Activated T-helper 9 cell treated with anti-CD3 and anti-CD28 coated beads, Interleukin-2, amount 50 U/mL, for 16 hours (primary cell): ENCODE measurements at places on chromosomes 6 and 20.

DNA sequence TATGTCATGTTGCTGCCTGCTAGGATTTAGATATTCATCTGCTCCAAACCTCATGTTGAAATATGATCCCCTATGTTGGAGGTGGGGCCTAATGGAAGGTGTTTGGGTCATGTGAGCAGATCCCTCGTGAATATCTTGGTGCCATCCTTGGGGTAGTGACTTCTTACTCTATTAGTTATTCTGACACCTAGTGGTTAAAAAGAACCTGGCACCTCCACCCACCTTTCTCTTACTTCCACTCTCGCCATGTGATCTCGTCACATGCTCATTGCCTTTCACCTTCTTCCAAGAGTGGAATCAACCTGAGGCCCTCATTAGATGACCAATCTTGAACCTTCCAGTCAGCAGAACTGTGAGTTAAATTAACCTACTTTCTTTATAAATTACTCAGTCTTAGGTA, 549.4 kb upstream of the SYNCRIP start:
- no peak for DNase-seq

DNA sequence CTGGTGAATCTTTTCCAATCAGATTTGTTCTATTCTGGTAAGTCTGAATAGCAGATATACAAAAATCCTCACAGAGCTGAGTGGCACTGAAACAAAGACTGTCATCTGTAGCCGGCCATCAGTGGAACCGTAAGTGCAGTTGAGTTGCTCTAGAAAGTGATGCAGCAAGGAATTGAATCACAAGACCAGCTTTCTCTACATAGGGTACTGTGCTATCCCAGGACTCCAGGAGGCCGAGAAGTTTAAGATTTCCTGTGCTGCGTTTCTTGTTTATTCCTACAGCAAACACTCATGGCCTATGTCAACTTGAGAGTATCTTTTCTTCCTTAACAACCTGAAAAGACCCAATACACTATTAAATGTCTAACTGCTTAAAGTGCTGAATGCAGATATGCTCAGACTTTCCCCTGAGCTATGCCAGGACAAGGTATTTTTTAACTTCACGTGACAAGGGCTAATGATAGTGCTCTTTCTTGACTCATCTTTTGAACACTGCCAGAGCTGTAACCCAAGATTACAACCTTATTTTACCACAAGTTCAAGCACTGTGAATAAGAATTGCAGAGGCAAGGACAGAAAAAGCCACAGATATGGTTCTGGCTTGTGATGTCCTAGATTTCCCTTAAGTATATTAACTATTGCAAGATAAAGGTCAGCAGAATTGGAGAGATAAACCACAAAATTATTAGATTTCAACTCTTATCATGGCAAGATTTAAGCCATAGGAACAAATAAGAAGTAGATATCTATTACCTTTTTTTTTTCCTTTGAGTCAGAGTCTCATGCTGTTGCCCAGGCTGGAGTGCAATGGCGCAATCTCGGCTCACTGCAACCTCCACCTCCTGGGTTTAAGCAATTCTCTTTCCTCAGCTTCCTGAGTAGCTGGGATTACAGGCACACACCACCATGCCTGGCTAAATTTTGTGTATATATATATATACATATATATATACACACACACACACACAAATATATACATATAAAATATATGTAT, 71.6 kb downstream of the GJA1 start:
- DNase-seq, result no peak

DNA sequence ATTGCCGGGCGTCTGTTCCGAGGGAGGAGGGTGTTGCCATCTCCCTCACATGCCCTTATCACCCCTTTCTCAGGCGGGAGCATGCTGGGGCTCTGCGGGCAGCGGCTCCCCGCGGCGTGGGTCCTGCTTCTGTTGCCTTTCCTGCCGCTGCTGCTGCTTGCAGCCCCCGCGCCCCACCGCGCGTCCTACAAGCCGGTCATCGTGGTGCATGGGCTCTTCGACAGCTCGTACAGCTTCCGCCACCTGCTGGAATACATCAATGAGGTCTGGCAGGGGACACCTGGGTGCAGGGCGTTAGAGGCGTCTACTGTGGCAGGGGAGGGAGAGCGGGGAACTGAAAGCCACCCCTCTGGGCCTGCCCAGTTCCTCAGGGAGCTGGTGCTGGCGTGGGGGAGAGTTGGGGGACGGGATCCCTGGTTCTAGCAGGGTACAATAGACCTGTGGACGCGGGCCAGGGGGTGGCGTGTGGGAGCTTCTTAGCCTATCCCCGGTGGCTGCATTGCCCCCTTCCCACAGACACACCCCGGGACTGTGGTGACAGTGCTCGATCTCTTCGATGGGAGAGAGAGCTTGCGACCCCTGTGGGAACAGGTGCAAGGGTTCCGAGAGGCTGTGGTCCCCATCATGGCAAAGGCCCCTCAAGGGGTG, 697 bp downstream of the PPT2 start:
- DNase-seq, result peak; percentile 40

DNA sequence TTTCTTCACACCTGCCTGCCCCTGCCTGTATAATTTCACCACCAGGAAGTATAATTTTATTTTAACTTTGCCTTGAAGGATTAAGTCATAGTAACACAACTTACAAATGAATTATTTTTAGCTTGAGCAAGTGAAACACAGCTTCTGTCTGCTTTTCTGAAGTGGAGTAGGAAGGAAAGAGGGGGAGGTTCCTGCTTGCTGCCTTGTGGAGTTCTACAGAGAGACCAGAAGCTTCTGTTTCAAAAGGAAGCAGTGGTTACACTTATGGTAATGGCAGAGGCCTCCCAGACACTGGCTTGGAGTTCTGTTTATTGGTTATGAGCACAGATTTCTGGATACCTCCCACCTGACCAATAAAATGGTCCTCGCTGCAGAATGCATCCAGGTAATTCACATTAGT, 159.6 kb downstream of the TMEM200A start:
- no peak for DNase-seq

- DNase-seq, result no peak
These were observed 25.5 kb upstream of the LTV1 start for GRCh38 chr6:143817621-143818020.

- no peak for DNase-seq
These were observed 19.0 kb downstream of the VAPB start for GRCh38 chr20:58407966-58408557.

- no peak for DNase-seq
These were observed 538.6 kb upstream of the MARCKS start for GRCh38 chr6:113318575-113318917.

- DNase-seq, result no peak
These were observed 5.6 kb upstream of the BPIFA2 start for GRCh38 chr20:33162313-33162712.

GRCh38 chr20:56060486-56060885, 55.2 kb upstream of the CBLN4 start:
- no peak for DNase-seq

DNA sequence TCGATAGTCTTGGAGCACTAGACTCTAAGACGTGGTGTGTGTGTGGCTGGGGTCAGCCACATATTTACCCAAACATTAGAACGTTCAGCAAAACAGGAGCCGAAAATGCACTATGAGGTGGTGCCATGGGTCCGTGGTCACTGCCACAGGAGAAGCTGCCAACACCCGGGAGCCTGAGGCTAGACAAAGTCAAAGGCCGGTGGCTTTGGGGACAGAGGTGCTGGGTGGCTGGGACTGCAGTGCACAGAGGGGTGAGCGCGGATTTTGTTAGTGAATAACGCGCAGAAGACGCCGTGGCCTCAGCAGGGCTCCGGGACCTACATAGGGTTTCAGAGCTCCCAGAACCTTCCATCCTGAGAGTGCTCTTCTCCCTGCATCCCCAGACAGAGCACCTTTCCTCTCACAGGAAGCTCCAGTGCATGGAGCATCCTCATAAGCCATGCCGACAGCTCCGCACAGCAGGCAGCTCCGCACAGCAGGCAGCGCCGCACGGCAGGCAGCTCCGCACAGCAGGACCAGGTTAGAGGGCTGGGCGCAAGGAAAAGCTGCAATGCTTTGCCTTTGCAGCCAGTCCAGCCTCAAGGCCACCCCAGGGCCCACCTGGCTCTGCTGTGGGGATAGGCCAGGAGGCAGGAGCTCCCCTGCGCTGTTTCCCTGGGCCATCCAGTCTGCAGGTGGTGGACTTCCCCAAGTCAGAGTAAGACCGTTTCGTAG, 304.1 kb downstream of the TAF4 start:
- no peak for DNase-seq

DNA sequence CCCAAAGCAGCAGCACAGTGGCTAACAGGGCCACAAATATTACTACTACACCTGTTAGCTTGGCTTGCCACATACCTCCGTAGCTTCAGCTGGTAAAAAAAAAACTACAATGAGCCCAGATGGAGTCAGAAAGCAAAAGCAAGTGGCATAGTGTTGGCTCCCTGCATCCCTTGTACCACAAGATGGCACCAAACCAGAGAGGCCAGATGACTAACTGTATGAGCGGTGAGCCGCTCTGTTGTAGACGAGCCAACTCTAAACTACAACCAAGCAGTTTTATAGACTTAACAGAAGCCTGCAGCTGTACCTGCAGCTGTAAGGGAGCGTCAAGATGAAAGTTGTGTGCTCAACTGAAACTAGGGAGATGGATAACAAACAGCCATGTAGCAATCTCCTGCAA, 84.5 kb upstream of the MCHR2 start:
- DNase-seq, result no peak

DNA sequence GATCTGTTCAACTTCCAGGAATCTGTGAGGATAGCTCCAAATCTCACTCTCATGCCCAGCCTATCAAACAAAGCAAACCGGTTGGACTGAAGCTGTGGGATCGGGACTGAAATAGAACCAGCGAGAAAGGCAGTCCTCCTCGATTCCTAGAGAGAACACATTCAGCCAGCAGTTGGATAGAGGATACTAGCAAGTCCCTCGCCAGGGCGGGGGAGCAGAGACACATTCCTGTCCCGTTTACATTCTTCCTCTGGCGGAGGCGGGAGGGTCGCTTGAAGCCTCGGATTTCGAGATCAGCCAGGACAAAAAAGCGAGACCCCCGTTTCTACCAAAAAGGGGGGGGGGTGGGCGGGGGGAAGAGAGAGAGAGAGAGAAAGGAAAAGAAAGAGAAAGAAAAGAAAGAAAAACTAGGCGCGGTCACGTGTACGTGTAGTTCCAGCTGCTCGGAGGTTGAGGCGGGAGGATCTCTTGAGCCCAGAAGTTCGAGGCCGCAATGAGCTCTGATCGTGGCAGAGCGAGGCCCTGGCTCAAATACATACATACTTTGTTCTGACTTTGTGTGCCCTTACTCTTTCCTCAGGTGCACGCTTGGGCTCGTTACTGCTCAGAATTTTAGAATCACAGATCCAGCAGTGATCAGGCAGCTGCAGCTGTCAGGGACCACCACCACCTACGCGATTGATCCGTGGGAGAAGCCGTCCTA, 19.5 kb downstream of the ZNF311 start:
- DNase-seq, result no peak

DNA sequence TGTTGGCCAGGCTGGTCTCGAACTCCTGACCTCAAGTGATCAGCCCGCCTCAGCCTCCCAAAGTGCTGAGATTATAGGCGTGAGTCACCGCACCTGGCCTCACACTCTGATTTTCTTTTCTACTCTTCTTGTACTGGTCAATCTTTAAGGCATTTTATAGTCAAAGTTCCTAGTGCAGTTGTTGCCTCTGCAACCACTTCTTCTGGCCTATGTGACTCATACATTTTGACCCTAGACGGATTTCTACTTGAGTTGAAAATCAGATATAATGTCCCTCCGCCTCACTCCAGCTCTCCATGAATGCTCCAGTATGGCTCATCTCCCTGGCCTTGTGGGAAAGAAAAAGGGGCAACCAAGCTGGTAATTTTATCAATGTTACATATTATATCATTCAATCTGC, 42.4 kb downstream of the TNFRSF21 start:
- DNase-seq, result no peak

DNA sequence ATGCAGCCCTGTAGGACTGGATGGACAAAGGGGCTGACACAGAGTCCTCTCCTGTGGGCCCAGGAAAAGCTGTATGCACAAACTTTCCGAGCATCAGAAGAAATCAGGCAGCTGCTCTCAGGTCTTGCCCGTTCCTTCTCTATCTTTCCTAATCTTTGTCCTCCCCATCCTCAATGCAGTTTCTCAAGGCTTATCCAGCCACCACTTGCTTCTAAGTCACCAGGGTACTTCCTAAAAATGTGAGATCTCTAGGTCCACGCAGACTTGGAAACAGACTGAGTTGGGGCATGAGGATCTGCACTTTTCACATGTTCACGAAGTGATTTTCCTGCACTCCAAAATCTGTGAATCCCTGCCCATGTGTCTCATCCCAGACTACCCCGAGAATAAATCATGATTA, 394.5 kb upstream of the SLC35B3 start:
- DNase-seq, result no peak

DNA sequence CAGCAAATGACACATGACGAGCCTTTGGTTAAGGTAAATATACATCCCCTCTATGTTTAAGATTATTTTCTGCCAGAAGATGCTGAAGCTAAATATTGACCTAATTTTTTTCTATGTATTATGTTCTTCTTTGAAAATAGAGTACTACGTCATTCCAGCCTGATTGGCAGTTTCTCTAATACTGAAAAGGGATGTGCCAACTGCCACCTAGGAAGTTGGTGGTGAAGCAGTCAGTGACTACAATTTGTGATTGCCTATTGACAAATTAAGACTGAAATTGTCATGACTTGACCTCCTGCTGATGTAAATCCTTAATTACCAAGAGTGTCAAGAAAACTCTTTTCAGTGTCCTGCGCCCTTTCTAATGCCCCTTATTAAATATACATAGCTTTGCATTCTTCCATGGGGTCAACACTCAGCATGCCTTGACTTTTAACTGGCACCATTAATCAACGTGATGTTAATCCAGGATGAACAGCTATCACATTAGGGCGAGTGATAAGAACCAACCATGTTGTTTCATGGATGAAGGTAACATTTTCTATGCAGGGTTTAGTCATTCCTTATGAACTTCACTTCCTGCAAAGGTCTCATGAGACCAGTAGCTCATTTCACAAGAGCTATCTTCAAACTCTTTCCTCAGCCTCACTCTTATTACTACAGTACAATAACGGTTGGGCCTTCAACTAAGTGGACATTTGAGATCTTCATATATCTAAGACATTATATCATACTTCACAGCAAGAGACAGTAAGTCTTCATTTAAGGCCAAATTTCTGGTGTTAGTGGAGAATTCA, 22.5 kb upstream of the SGK1 start:
- DNase-seq, result no peak

DNA sequence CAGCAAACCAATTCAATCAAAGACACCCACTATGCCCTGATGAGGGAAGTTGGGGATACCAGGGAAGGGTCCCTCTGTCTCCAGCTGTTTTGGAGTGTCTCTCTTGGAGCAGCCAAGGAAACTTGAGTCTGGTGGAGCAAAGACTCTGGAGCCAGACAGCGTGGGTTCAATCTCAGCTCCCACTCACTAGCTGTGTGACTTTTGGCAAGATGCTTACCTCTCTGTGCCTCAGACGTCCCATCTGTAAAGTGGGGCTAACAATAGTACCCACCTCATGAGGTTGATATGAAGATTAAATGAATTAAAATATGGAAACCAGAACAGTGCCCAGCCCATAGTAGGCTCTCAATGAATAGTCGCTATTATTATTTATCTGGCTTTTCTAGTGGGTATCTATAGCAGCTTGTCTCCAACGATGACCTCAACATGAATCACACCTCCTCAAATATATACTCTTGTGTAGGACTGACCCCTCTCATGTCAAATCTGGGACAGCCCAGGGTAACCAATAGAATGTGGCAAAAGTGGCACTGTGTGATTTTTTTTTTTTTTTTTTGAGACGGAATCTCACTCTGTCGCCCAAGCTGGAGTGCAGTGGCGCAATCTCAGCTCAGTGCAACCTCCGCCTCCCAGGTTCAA, 99.2 kb upstream of the FOXP4 start:
- DNase-seq, result no peak

GRCh38 chr6:29685718-29686326, 4.9 kb upstream of the ZFP57 start:
- DNase-seq, result no peak

GRCh38 chr20:32989507-32990283, 14.5 kb downstream of the SUN5 start:
- no peak for DNase-seq
